ENCODE measurements at places on chromosomes 3 and 15.

GRCh38 chr3:188465311-188465710 is 311.4 kb downstream of the LPP start:
- DNase-seq: no peak

DNA sequence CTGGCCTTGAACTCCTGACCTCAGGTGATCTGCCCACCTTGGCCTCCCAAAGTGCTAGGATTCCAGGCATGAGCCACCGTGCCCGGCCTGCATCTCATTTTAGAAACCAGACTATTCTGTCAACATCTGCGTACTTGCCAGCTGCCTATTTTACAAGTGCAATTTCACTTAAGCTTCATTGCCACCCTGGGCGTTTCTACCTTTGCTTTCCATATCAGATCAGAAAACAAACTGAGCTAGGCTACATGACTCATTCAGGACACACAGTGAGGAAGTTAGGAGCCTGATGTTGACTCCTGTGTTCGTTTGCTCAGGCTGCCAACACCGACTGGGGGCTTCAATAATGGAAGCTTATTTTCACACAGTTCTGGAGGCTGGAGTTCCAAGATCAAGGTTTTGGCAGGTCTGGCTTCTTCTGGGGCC is 42.3 kb upstream of the KLHL25 start:
- no peak for DNase-seq

- no peak for DNase-seq
Observed at GRCh38 chr3:150165396-150166094, 194.8 kb upstream of the PFN2 start.

DNA sequence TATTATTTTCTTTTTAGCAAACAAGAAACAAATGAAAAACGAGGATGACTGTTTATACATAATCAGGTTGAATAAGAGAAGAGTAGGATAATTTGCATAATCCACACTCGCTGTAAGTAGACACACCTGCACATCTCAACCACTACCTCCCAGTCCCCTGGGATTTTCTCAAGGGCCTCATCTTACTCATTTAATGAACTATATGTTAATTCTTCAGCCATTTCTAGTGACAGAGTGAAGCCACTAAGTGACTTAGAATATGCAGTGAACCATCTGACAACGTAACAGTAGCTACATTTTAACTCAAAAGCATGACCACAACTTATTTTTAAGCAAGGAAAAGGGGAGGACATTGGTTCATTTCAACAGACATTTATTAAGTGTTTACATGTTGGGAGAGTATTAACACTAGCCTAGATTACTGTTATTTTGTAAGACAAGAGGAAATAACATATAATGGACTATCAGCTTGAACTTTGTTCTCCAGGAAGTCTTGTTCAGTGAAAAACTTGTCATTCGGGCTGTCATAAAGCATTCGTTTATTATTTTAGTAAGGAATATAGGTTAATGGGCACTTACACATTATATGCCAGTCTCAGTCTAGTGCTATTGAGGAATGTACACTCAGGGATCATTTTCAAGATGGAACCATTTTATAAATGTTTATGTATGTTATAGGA is 173.0 kb upstream of the ROBO2 start:
- no peak for DNase-seq

DNA sequence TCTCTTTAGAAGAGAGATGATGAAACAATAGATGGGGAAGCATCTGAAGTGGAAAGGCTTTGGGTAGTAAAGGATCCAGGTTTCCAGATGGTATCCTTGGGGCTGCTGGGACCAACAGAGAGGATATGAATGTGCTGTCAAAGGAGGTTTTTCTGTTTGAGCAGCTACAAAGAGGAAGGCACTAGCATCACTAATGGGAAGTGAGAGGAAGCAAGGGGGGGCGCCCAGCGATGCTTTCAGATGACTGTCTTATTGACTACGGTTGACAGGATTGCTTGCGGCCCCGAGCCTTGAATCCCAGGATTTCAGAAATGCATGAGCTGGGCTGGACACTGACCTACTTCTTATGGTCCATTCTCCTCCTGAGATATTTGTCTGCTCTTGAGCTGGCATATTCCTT is 103.8 kb upstream of the GALNT15 start:
- DNase-seq: no peak

- no peak for DNase-seq
Observed at GRCh38 chr3:171932153-171932611, 89.0 kb downstream of the TMEM212 start.

DNA sequence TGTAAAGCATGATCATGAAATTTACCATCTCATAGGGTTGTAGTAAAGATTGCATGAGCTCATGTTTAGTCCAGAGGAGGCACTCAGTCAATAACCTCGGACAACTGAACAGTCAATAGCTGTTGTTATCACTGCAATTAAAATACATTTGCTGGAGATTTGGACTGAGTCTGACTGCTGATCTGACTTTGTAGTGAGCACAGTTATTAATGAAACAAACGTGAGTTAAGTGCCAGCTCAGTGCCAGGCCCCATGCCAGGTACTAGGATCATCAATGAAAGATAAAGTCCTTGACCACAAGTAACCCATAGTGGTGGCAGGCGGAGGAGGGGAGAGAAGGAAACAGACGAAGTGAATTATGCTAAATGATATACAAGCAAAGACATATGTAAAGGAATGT is 43.7 kb upstream of the PRICKLE2 start:
- DNase-seq: no peak

DNA sequence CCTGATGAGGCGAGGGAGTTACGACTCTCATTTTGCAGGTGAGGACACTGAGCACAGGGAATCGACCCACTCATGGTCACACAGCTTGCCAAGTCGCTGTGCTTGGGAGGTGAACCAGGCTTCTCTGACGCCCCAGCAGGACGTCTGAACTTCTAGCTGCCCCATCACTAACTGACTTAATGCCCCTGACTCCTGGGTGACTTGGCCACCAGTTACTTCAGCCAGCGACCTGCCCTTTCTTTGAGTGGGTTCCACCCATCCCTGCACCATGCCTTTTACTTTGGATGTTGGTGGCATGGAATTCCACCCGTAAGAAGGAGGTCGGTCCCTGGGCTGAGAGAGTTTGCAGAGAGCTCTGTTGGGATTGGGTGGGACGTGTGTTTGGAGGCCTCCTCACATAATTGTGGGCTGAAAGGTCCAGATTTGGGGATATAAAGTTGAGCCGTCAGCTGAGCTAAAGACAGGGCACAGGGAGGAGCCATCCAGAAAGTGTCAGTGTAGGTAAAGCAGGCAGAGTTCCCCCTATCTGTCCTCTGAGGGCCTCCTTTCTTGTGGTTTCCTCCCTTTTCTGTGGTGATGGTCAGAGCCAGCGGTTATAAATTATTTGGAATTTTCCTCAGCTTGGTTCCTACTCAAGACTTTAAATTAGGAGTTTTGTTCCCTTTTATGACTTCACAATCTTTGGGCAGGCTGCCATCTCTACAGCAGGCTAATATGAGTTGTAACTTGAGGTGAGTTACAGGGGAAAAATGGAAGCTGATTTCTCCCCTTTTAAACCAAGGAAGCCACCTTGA is 55.0 kb downstream of the FLNB start:
- peak; percentile 52 for DNase-seq

DNA sequence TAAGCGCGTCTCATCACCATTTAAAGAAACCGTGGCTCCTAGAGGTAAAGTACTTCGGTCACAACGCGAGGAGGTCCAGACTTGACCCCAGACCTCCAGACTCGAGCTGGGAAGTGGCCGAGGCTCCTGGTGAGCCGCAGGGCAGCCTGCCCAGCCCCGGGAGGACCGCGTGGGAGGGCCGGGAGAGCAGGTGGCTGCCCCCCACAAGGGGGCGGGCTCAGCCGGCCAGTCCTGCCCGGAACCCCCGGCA is at the start of gene SLC27A2:
Gene SLC27A2 (plus strand): TSS at position 228 of the 250 bp plus-strand sequence. CDS start 232 bp downstream, outside the sequence.
- DNase-seq: no peak

DNA sequence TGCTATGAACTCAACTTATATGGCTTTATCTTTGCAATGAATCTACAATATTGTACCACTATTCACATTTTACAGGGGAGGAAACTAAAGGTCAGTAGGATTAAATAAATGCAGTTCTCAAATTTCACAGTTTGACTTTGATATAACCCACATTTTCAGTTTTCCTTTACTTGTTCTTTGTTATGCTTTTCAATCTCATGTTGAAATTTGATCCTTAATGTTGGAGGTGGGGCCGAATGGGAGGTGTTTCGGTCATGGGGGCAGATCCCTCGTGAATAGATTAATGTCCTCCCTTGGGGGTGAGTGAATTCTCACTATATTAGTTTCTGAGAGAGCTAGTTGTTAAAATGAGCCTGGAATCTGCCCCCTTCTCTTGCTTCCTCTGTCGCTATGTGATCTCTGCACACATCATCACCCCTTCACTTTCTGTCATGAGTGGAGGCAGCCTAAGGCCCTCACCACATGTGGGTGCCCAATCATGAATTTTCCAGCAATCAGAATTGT is 44.7 kb downstream of the CD200 start:
- DNase-seq: no peak

GRCh38 chr3:72200332-72200731 is 415.4 kb upstream of the PROK2 start:
- no peak for DNase-seq

GRCh38 chr15:85027033-85027380 is 45.4 kb downstream of the PDE8A start:
- DNase-seq: no peak

GRCh38 chr15:85980946-85981345 is 98.7 kb upstream of the AGBL1 start:
- no peak for DNase-seq

- peak; percentile 36 for DNase-seq
Observed at GRCh38 chr15:68285259-68285980, 7.9 kb downstream of the FEM1B start.

DNA sequence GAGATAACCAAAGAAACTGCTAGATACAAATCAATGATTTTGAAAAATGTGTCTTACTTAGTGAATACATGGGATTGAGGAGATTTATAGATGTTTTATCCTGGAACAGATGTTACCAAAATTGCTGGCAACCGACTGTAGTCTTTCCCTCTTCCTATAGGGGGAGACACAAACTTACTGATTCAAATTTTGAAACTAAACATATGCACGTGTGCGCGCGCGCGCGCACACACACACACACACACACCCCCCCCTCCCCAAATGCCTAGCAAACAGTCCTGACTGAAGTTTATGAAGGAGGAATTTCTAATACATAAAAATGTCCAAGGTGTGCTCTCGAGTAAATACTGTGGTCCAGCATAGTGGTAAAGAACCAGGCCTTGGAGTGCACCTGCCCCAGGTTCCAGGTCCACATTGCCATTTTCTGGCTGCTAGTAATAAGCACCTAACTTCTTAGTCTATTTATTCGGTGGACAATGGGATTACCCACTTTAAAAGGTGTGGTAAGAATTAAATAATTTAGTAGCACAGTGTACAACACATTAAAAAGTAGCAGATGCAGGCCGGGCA is 18.5 kb upstream of the C3orf62 start:
- peak; percentile 65 for DNase-seq

- no peak for DNase-seq
Observed at GRCh38 chr15:69862540-69862939, 235.2 kb downstream of the TLE3 start.

DNA sequence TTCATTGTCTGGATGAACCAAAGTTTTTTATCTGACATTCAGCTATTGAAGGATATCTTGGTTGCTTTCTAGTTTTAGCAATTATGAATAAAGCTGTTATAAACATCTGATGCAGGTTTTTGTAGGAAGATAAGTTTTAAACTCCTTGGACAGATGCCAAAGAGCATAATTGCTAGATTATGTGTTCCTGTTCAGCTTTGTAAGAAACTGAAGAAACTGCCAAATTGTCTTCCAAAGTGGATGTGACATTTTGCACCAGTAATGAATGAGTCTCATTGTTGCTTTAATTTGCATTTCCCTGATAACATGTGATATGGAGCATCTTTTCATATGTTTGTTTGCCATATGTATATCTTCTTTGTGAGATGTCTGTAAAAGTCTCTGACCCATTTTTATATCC is 239.9 kb upstream of the TTC14 start:
- no peak for DNase-seq

DNA sequence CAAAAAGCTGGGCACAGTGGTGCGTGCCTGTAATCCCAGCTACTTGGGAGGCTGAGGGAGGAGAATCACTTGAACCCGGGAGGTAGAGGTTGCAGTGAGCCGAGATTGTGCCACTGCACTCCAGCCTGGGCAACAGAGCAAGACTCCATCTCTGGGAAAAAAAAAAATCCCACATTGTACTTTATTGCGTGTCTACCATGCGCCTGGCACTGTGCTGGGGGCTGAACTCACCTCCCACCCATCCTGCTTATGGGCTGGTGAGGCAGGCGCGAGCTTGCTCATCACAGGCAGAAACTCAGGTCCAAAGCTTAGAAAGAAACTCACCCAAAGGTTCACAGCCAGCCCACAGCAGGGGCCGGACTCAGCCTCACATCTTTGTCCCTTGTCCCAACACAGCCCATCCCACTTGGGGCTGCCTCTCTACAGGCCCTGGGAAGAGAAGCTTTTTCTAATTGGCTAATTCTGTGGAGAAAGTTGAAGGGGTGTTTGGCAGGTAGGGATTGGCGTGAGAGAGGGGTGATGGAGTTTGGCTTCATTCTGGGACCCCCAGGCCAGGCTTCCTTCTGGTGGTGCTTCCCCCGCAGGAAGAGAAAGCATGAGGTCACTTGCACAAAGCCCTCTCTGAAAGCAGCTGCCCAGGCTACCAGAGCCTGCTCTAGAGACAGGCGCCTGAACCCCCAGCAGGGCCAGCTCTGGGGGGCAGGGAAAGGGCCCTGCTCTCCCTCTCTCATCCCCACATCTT is 122.6 kb upstream of the SMAD3 start:
- DNase-seq: no peak

DNA sequence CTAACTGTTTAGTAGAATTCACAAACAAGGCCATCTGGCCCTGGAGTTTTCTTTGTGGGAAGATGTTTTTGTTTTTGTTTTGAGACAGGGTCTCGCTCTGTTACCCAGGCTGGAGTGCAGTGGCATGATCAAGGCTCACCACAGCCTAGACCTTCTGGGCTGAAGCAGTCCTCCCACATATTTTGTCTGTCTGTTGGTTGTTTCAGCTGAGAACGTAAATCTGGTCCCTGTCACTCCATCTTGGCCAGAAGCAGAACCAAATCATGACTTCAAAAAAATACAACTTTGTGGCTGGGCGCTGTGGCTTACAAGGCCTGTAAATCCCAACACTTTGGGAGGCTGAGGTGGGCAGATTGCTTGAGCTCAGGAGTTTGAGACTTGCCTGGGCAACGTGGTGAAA is 27.1 kb downstream of the MRAS start:
- DNase-seq: no peak

- no peak for DNase-seq
Observed at GRCh38 chr3:171565481-171566058, 105.4 kb upstream of the TNIK start.

Data from erythroblast (primary cell).